ENCODE measurements at places on chromosomes 7 and 10. TPM values are rescaled to one million over a fixed set of nuclear protein-coding genes. Genes with fewer than 3 reads are reported as not detected.

OR9A2 gene
- not detected for polyA plus RNA-seq

AKR1C4 gene
- not detected for polyA plus RNA-seq

- no peak for DNase-seq
Observed at GRCh38 chr10:98326621-98327027, 58.6 kb upstream of the LOXL4 start.

- DNase-seq: no peak
Observed at GRCh38 chr10:47261121-47261520, 38.9 kb upstream of the GDF10 start.

DNA sequence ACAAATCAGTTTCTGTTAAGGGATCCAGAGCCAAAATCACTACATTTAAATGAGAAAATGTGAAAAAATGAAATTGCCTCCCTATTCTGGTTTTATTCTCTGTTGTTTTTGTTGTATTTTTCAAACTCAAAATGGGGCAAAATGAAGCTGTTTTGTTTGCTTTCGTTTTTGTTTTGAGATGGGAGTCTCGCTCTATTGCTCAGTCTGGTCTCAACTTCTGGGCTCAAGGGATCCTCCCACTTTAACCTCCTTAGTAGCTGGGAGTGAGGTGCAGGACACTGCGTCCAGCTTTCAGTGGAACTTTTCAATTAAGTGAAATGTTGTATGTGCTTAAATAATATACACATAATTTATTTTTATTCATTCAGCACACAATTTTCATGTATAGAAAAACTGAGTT is 205.0 kb downstream of the SORCS1 start:
- DNase-seq: no peak
